Left renal cortex interstitium (tissue), 4 donors: ENCODE measurements at places on chromosomes 3 and 15. TPM values are rescaled to one million over a fixed set of nuclear protein-coding genes. Genes with fewer than 3 reads are reported as not detected.

- DNase-seq, result peak; percentile 13
These were observed 921 bp downstream of the FBXL2 start for GRCh38 chr3:33278163-33278562.

DNA sequence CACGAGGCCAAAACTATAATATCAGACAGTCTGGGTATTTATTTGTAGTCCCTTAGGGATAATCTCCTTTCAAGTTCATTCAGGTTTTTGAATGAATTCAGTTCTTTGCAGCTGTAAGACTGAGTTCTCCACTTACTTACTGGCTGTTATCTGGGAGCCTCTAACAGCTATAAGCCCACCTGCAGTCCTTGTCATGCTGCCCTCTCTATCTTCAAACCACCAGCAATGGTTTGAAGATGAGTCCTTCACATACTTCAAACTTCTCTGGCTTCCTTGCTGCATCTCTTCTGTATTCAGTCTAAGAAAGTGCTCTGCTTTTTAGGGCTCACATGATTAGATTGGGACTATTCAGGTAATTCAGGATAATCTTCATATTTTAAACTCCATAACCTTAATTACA is 154.5 kb upstream of the STT3B start:
- no peak for DNase-seq

COPS2 gene
- polyA plus RNA-seq, result 82.1 TPM

- DNase-seq, result peak; percentile 51
These were observed 28.5 kb downstream of the BTD start for GRCh38 chr3:15629860-15630597.

DNA sequence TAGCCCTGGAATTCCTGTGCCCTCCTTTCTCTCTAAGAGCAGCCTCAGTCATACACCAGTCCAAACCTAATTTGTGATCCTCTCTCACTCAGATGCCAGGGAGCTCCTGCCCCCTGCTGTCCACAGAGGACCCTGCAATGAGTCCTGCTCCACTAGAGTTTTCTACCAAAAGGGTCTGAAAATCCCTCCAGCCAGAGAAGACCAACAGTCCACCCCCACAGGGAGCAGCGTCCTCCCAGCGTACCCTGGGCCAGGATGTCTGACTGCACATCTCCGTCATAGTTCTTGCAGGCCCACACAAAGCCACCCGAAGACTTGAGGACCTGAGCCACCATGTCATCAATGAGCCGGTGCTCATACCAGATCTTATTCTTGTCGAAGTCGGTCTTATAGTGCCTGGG is 15.4 kb downstream of the IDH2 start:
- no peak for DNase-seq

DNA sequence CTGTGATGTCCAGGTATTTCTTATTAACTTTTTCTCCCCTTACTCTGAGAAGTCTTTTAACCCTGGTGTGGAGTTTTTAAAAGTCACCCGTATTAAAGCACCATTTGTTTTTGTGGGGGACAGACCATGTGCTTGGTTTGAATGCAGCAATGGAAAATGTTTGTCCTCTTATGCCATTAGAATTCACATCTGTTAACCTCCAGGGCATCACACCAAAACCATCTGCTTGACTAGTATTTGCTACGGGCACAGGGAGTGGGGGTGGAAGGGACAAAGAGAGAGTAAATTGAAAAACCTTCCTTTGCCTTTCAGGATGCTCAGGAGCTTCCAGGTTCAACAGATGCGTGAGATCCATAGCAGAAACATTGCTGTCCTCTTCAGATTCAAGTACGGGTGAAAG is 61.4 kb upstream of the GOLGA8B start:
- DNase-seq, result no peak

DNA sequence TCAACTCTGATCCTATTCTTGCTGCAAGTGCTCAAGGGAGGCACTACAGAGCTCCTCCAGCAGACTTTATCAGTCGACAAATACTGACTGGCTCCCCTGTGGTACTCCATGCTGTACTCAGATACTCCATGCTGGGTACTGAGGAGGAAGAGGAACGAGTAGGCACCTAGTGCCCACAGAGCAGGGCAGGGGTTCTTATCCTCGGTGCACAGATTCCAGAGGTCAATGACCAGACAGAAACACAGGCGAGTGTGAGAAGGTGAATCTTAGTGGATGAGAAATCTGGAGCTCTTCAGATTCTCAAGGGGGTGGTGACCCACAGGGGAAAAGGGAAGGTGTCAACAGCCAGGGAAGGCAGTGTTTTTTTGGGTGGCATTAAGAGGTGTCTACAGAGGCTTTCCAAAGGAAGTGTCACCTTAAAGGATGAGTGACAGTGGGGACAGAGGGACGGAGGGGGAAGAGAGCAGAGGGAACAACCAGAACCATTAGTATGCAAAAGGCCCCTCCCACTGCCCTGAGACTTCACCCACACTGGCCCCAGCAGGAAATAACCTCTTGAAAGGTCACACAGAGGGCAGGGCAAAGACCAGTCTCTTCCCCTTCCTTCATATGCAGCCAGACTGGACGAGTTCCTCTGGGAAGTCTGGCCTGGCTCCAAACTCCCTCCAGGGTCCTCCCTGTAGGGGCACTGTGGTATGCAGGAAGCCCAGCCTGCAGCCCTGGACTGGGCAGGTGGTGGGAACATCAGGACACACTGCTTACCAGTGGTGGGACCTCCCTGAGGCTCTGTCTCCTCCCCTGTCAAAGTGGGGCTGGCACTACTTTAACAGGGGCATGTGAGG is 27.5 kb downstream of the CCDC12 start:
- DNase-seq, result no peak

DNA sequence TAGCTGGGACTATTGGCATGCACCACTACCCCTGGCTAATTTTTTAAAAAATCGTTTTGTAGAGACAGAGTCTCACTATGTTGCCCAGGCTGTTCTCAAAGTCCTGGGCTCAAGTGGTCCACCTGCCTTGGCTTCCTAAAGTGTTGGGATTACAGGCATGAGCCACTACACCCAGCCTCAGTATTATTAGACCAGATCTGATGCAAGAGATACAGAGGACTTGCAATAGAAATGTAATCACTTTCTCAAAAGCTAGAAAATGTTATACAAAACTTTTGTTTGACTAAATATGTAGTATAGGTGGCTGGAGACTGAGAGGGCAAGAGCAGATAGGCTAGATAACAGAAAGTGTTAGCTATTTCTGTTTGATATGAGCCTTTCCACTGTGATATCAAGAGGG is 531.9 kb downstream of the SOX2 start:
- no peak for DNase-seq

GRCh38 chr3:56302417-56302816 is 165.8 kb downstream of the ERC2 start:
- DNase-seq, result no peak

- no peak for DNase-seq
These were observed 25.5 kb downstream of the FAM174B start for GRCh38 chr15:92629975-92630626.

DNA sequence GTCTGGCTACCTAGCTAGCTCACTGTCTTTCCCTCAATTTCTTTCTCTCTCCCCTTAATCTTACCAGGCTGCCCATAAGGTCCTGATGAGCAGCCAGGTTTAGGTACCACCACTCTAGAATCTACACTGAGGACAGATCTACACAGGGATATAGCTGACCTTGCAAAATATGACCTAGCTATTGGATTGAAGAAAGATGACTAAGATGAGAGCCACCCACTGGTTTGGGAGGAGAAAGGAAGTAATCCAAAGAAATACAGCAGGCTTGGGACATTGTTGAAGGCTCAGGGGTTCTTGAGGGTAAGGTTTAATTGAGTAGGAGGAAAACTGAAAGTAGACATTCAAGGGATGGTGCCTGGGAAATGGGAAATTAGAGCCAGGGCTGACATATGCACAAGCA is 142.0 kb upstream of the TMC3 start:
- DNase-seq, result no peak

PPP1R14D gene
- 0.99 TPM for polyA plus RNA-seq

DNA sequence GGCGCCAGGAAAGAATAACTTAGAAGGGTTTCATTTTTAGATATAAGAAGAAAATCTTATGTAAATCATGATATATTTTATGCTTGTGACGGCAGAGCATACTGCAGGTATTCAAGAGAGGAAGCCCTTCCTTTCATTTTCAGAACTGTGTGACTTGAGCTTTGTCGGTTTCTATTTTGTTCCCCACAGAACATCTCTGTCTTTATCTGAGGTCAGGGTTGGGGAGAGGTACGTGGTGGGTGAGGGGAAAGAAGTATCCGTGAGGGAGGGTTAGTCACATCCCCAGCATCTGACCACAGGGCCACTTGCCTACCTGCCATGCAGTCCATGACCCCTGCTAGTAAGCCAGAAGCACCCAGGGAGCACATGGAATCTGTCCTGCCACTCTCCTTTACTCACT is 126.5 kb downstream of the DGKG start:
- DNase-seq, result no peak

DNA sequence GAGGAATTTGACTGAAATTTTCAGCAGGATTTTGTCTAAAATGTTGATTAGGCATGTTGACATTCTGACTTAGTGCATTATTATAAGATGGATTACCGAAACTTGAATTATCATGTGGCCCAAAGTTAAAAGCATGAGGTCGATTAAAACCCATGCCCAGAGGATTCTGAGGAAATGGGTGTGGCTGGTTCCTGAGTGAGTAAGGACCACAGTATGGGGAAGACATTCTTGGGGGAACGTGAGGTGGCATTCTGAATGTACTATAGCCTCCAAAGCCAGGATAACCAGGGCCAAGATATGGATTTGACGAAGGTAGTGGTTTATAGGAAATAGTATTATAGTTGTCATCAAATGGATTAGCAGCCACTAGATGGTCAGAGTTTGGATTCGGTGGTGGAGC is 38.7 kb upstream of the DNAAF4 start:
- no peak for DNase-seq

- DNase-seq, result no peak
These were observed 6.0 kb downstream of the PRKCI start for GRCh38 chr3:170228093-170228766.

DNA sequence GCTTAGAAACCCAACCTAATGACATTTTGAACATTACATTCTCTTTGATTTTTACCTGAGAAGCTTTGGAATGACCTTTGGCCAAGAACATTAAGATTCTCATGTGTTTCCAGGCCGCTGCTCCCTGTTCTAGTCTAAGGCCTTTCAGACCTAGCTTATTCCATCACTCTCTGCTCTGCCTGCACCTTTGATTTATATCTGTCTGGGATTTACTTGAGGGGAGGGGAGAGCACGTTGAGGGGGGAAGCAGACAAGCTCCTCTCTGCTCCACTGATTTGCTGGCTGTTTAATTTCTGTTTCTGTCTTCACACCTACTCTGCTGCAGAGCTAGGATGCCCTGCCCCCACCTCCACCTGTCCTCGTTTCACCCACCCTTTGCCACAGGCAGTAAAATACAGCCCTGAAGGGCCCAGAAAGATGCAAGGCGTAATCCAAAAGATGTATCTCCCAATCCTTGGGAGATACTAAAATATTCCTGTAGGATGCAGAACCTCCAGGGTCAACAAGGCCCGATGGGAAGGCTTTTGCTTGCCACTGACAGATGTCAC is 429.8 kb downstream of the EPHB1 start:
- no peak for DNase-seq

DNA sequence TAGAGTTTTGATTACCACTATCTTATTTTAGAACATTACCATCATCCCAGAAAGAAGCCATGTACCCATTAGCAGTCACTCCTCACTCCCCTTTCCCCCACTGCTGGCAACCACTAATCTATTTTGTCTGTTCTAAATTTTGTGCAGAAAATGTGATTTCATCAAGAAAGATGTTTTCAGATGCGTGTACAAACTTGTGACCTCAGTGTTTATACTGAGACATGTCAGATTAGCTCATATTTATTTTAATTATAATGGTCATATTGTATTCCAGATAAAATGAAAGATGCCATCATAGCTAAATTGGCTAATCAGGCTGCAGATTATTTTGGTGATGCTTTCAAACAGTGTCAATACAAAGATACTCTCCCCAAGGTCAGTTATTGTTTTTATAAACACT is 27.8 kb downstream of the PDCD6IP start:
- DNase-seq, result no peak

DNA sequence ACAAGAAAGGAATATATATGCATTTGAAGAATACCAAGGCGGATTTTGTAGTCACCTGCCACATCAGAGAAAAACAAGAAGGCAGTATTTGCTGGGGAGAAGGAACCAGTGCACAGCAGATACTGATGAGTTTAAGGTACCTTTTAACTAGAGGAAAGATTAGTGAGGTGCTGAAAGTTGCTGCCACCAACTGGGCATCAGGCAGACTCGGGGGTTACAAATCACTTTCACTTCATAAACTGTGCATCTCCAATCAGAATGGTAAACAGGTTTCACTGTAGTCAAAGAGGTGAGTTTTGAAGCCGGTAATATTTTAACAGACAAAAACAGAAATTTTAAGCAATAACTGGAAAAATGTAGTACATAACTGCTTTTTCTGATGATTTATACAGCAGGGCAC is 4.1 kb downstream of the FBN1 start:
- DNase-seq, result no peak

GRCh38 chr15:66076591-66077319 is 176.8 kb downstream of the MEGF11 start:
- no peak for DNase-seq

DNA sequence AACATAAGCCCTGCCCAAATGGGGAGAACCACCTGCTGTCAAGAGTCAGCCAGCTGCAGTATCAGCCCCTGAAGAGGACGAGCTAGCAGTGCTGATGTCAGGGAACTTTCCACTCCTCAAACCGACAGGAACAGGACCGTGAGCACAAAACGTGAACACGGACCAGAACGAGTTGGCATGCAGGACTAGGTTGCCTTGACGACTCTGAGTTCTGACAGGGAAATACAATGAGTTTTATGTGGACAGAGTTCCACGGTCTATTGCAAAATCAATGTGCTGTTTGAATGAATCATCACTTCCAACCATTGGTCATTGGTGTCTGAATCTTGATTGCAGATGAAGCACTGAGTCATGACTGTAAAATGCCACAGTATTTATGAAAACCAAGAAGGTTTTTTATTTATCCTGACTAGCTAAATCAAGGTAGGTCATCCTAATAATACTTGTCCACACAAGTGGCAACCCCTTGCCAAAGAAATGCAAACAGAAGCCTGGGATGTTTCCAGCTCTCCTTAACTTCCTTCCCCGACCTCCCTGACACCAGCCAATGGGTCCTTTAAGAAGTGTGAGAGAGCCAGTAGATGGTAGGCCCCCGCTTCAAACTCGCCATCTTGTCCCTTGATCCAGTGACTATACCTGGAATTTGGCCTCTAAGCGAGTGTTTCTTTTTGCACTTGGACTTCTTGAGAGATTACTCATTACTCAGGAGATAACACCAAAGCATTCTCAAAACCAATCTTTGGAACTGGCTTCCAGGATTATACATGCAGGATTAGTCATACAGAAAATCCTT is 119.6 kb downstream of the ASB7 start:
- no peak for DNase-seq

- no peak for DNase-seq
These were observed 66.6 kb downstream of the SYNPR start for GRCh38 chr3:63344661-63345060.
